ENCODE measurements at places on chromosomes 1 and 21.

GRCh38 chr1:145960468-145961108, 2.8 kb upstream of the LIX1L start:
- DNase-seq = peak; percentile 76

DNA sequence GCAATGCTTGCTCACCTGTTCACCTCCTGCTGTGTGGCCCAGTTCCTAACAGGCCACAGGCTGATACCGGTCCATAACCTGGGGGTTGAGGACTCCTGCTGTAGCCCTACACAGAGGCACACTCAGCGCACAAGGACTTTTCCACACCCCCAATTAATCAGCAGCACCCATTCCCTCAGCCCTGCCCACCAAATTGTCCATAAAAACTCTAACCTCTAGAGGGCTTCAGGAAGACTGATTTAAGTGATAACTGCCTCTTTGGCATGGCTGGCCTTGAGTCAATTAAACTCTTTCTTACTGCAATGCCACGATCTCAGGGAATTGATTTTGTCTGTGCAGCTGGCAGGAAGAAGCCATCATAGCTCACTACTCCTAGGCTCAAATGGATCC, 71.3 kb upstream of the MUTYH start:
- peak; percentile 6 for DNase-seq

GRCh38 chr1:155741908-155742307, 53.0 kb downstream of the DAP3 start:
- DNase-seq = no peak

- no peak for DNase-seq
Measured at GRCh38 chr1:59755069-59755685, 59.6 kb upstream of the HOOK1 start.

DNA sequence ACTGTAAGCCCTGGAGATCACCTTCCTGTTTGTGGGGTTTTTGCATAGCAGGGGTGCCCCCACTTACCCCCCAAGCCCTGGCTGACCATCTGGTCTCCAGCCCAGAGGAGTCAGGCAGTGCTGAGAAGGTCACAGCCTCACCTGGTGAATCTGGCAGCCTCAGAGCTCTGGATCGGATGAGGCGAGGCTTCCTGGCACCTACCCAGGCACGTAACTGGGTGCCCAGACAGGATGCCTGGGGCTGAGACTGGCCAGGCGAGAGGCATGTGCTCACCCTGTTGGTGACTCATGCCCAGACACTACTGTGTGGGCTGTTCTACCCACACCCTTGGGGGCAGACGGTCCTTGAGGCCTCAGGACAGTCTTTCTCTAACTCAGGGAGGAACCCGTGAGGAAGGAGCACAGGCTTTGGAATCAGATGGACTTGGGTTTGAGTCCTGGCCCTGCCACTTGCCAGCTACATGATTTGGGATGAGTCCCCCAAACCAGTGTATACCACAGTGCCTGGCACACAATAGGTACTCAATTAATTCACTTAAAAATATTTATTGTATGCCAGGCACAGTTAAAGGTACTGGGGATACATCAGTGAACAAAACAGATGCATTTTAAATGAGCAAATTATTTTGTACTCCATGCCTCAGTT, 15.1 kb upstream of the PADI3 start:
- DNase-seq = no peak

DNA sequence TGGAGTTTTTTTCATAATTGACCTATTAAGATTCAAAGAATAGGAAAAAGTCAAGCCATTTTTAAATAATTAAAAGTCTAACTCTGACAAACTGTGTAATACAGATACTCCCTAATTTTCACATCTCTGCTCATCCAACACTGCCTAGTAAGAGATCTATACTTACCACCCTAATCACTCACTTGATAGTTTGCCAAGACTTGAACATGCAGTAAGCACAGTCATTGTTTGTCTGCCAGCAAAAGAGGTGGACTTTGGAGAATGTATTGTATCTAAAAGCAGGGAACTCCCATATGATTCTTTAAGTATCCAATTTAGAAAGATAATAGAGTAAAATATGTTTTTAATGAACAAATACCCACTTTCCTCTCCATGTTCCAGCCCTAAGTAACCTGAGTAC, 15.5 kb downstream of the TMEM59 start:
- DNase-seq = peak; percentile 15

DNA sequence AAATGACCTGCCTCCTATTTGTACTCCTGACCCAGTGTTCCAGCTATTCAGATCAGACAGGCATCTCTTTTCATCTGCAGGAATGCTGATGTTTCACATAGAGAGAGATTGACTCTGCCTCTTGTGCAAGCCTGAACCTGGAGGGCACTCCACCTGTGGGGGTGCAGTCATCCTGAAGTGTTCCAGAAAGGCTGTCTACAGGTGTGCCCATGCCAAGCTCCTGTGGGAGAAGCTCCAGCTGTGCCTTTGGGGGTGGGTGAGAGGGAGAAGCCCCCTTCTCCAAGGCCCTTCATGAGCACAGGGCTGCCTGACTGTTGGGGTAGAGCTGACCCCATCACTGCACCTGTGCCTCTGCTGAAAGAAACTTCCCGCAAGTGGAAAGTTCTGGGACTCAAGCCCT, 22.8 kb downstream of the IFI44 start:
- no peak for DNase-seq

DNA sequence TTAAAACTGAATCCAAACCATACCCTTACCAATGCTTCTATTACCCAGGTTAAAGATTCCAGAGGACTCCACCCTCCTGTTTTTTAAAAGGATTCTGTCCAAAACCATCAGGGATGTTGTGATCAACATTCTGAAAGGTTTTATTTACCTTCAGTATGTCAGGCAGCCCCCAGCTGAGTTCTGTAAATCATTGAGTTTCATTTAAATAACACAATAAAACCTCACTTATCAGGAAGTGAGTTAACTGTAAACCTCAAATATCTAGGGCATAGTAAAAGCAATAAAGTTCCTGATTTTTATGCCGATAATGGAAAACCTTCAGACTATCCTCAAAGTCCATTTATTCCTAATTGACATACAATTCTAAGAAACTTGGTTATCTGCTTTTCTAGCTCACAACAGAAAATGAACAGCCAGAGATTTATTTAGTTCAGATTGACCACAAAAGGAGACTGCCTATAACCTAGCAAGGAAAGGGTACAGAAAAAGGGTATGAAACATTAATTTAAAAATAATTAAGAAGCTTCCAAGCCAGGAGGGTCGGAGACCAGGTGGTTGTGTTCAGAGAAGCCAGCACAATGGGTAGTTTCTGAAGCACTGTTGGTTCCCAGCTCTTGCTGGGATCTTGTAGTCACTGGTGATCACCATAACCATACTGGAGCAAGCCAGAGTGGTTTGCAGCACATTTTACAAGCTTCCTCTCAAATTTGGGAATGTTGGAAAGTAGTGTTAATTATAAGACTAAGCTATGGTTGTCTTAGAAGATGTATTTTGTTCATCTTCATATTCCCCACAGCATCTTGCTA, 336.4 kb upstream of the FMN2 start:
- no peak for DNase-seq

DNA sequence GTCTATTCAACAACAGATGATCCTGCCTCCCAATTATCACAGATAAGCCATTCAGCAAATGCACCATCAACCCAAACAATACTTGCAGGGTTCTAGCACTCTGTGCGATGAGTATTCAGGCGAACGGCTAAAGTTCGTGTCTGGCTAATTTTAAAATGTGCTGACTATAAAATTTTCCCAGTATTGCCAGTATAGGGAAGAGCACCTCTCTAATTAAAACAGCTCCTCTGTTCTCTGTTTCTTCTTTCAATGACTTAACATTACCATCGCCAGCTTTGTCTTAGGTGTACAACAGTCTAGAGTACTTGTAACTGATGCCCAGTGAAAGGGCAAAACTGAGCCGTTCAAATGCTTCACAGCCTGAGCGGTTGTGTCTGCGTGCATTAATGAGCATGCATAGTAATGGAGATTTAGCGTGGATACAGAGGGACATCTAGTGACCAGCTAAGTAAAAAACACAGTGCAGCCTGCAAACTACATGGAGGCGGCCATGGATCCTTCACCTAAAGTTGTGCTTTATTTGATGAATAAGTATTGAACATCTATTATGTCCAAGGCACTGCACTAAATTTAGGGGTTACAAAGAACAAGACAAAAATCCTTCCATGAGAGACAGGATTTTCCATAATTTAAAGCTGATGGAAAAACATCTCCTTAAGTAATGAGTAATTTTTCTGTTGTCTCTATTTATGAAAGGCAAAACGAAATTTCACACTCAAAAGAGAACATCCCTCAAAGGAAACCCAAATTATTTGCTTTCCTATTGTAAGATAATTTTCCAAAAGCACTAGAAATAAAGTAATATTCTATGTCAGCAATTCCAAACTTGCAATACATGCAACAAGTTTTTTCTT, 120.0 kb downstream of the SETD4 start:
- DNase-seq = peak; percentile 23

GRCh38 chr1:116178837-116179236, 67.6 kb downstream of the MAB21L3 start:
- DNase-seq = no peak

DNA sequence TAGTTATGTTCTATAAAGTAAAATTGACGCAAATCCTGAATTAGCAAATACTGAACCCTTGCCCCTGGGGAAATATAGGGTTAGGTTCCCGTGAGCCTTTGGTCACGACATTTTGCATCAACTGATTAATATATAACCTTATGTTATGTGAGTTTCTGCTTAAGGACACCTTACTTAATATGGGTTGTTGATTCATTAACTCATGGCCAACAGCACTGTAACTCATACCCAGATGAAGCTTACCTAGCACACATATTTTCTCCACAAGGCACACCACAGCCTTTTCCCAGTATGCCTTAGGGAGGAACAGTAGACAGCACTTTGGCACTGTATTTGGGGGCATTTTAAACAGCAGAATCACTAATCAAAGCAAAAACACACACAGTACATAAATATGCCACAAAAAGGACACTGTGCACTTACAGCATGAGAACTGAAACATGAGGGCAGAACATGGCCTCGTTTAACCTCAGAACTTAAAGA, 15.1 kb downstream of the INAVA start:
- no peak for DNase-seq

- DNase-seq = no peak
Measured at GRCh38 chr1:164670026-164670425, 111.0 kb downstream of the PBX1 start.

GRCh38 chr1:154559466-154560044, 1.1 kb upstream of the UBE2Q1 start:
- DNase-seq = peak; percentile 91

DNA sequence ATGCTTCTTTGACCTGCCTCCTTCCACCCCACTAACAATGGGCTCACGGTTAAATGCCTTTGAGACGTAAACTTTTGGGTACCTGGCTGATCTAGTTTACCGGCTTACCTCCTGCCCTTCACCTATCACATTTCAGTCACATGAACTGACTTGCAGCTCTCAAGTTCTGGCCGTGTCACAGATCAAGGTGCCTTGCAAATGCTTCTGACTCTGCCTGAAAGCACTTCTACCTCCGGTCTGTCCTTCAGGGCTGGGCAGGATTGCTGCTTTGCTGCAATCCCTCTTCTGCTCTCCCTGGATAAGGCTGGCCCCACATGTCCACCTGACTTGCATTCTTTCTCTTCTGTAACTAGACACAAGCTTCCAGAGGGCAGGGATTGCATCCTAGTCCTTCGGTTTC, 69.0 kb downstream of the GRIK1 start:
- DNase-seq = no peak

- DNase-seq = no peak
Measured at GRCh38 chr1:25208561-25209222, 23.6 kb downstream of the SYF2 start.

- DNase-seq = no peak
Measured at GRCh38 chr1:27634177-27634984, 604 bp downstream of the FGR start.

GRCh38 chr1:208606959-208607358, 362.8 kb upstream of the PLXNA2 start:
- no peak for DNase-seq

DNA sequence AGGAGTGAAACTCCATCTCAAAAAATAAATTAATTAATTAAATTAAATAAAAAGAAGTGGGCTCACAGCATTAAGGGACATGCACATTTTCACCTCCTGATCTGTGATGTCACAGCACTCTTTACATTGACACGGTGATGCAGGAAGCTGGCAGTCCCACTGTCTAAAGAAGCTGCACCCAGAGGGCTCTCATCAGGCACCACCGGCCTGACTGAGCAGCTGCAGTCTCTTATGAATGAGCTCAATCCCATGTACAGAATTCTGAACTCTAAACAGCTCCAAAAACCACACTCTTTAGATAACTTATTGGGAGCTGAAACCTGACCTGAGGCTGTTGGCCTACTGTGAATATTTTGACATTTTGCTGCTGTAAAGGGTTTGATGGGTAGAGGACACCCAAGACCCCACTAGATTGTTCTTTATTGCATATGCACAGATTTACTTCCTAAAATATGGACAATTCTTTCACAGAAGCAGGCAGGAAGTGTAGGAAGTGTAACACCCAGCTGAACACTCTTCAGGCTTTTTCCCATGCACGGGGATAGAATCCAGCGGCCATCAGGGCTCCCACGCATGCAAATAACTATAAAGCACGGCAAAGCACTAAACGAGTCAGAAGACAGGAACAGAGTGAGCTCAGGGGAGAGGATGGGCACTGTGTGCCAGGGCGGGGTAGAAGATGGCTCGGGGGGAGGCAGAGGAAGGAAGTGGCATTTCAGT, 46.2 kb downstream of the L1TD1 start:
- no peak for DNase-seq

DNA sequence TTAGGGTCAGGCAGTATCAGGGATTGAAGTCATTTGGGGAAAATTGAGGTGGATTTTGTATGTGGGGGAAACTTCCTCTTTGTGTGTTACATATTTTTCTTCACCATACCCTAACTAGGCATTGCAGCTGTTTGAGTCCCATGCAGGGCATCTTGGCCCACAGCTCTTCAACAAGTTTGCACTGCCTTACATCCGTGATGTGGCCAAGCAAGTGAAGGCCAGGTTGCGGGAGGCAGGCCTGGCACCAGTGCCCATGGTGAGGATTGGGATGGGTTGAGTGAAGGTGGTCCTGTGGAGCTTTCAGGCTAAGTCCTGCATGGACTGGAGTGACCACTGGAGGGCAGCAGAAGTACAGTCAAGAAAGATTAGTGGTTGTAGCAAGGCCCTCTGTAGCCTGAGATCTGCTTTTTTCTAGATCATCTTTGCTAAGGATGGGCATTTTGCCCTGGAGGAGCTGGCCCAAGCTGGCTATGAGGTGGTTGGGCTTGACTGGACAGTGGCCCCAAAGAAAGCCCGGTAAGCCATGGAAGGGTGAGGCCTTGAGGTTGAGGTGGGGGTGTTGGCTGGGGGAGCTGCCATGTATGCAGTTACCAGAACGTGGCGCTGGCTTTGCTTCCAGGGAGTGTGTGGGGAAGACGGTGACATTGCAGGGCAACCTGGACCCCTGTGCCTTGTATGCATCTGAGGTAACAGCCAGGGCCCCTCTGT, 2.4 kb downstream of the UROD start:
- DNase-seq = peak; percentile 63

DNA sequence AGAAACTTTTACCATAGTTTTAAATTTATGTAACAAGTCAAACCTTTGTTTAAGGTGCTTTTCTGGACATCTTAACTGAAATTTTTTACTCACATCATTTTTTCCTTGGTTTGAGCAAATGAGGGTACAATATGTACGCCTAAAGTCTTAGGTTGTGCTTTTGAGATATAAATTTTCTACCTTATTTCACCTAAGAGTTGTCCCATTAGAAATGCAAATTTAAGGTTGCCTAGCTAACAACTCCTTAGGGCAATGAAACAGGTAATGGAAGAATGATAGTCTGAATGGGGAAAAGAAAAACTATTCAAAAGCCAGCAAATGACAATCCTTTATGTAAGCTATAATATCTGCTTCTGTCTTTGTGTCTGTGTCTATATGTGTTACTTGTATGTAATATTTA, 19.6 kb downstream of the NRDC start:
- no peak for DNase-seq

- no peak for DNase-seq
Measured at GRCh38 chr1:234889643-234890042, 239.0 kb downstream of the TOMM20 start.

Measured in NCI-H2227 treated with DMSO at 0.1 percent for 48 hours (cell line).